ENCODE measurements at places on chromosomes 2 and 18.

DNA sequence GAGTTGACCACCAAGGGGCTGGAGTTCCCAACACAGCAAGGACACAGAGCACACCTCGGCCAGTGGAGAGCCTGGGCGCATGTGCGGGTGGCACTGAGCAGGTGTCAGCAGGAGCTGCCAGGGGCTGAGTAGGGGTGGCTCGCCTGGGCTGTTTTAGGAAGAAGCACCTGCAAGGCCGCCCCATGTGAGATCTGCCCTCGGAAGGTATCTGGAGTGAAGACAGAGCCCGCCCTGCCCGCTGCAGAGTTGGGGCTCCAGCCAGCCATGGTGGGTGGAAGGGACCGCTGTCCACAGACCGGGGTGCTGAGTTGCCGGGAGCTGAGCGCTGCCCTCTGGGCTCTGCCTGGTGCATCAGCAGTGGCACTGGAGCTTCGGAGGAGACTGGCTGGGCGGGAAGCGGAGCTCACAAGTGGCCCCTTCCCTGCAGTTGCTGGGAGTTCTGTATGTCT lies 35.2 kb downstream of the MTERF4 start:
- no peak for DNase-seq

GRCh38 chr18:8978394-8978793 lies 124.1 kb upstream of the NDUFV2 start:
- no peak for DNase-seq

- DNase-seq, result no peak
These were observed 247.3 kb downstream of the NUP35 start for GRCh38 chr2:183371545-183371944.

DNA sequence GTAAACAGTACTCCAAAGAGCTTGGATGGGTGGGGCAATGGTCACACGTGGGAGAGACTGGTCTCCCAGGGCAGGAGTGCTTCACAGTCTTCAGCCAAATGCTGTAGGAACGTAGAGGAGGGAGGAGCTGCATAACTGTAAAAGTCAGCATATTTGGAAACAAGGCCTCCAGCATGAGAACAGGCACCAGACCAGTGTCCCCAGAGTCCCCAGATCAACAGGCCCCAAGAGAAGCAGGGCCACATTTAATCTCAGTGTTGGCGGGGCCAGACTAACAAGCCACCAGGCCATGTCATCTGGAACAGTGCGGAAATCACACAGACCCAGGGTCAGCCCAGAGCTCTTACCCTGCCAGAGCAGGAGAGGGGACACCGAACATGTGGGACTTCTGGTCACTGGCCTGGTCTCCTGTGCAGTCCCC lies 63.2 kb downstream of the ADCY3 start:
- no peak for DNase-seq

DNA sequence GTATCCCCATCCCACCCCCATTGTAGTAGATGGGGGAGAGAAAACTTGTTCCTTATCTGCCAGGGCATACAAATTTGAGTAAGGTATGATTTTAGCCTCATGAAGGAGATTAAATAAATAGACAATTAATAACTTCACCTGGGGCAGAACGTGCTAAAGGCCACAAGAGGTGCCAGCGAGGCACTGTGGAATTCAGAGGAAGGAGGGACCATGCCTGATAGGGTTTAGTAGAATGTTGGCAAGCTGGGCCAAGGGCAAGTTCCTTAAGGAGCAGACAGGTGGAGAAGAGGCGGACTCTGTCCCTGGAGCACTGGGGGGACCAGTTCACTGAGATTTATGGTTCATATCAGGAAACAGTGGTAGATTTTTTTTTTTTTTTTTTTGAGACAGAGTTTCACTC lies 22.5 kb downstream of the STAMBP start:
- DNase-seq, result no peak

- no peak for DNase-seq
These were observed 74.2 kb downstream of the MBD2 start for GRCh38 chr18:54150226-54150625.

- DNase-seq, result no peak
These were observed 229.0 kb upstream of the ZNF804A start for GRCh38 chr2:184369307-184369706.

GRCh38 chr2:233413559-233414272 lies 59.4 kb downstream of the DGKD start:
- no peak for DNase-seq

- no peak for DNase-seq
These were observed 297.9 kb downstream of the RDH14 start for GRCh38 chr2:18262601-18263000.

DNA sequence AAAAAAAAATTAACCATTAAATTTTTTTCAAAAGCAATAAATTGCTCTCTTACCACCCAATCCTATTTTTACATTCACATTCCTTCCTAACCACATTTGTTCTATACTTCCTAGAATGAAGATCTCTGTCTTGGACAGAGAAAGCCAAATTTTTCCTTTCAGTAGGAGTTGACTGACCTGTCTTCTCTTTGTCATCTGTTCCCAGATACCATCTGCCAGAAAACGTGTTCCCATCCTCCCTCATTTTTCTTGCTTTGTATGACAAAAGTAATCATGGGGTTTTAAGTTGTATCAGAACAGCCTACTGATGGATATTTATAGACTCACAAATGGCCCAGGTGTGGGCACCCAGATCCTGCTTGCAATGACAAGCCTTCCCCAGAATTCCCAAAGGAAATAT lies 182.1 kb downstream of the CYP26B1 start:
- DNase-seq, result no peak

DNA sequence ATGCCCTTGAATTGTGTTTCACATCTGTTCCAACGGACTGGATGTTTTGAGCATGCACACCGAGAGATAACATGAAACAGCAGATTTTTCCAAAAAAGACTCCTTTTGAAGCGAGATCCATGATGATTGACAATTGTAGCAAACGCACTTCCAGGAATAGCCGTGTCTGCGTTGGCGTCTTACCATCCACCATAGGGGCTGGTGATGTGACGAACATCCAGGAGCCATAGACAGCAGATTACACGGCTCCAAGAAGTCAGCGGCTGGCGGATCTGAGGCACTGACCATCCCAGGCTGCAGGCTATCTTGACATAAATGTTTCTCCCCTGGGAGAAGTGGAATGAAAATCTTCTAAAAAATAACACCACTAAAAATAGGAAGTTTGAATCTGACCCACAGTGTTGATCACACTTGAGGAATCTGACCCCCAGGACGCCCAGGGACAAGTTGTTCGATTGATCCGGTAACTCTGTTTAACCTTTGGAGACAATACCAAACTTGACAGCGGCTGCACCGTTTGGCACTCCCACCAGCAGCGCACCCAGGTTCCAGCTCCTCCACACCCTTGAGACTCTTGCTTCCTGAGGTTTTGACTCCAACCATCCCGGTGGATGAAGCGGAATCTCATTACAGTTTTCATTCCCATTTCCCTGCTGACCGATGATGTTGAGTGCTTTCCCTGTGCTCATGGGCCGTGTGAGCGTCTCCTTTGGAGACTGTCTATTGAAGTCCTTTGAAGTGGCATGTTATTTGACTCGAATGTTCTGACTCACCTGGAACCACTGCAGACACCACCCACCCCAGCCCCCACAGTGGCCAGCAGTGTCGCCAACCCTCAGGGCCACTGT lies 140.0 kb upstream of the GPC1 start:
- DNase-seq, result no peak

DNA sequence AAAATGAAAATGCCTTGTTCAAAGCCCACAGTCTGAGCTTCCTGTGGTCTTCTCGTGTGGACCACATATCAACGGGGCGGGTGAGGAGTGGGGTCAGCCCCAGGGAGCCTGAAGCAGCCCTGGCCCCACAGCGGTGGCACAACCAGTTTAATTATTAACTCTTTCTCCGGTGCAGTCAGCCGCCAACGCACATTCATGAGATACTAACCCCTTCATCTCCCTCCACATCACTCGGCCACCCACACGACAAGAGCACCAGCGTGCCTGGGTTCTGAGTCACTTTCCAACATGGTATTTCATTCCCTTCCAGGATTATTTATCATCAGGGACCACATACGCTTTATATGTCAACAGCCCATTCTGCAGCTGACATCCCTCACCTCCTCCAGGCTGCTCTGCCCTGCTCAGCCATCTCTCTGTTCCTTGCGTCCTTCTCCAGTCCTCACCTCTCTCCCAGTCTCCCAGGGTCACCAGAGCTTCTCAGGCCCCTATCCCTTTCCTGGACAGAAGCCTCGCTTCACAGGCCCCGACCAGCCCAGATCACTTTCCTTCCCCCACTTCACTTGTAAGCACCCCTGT lies 48.0 kb upstream of the ID2 start:
- no peak for DNase-seq

GRCh38 chr2:48991415-48992131 lies 162.7 kb downstream of the FSHR start:
- no peak for DNase-seq

DNA sequence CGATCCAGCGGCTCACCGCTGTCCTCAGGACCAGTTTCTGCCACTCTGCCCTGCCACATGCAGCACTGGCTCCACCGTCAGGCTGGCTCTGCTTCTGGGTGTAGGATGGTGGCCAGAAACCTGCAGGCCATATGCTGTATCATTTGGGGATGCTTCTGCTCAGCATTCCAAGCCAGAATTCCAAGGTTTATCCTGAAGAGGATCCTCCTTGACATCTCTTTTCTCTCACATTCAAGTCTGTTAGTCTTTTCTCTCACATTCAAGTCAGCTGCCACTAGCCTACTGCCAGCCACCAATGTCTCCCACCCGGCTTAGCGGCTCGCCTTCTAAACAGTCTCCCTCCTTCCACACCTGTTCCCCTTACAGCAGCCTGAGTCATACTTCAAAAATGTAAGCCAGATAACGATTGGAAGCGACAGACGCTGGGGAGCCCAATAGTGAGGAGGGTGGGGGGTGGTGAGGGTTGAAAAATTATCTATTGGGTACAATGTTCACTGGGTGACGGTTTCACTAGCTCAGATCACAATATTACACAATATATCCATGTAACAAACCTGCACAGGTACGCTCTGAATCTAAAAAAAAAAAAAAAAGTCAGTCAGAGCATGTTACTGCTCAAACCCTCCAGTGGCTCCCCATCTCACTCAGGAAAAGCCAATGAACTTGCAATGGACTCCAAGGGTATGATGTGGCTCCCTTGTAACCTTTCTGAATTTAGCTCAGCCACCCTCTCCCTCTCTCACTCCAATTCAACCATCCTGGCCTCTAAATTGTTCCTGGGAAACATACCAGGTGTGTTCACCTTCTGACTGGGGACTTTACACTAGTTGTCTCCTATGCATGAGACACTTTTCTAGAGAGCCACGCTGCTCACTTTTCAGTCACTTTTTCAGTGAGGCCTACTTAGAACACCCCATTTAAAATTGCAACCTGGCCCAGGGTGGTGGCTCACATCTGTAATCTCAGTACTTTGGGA lies 38.8 kb upstream of the SP3 start:
- no peak for DNase-seq

GRCh38 chr2:178211943-178212342 lies 17.6 kb downstream of the OSBPL6 start:
- DNase-seq, result no peak

DNA sequence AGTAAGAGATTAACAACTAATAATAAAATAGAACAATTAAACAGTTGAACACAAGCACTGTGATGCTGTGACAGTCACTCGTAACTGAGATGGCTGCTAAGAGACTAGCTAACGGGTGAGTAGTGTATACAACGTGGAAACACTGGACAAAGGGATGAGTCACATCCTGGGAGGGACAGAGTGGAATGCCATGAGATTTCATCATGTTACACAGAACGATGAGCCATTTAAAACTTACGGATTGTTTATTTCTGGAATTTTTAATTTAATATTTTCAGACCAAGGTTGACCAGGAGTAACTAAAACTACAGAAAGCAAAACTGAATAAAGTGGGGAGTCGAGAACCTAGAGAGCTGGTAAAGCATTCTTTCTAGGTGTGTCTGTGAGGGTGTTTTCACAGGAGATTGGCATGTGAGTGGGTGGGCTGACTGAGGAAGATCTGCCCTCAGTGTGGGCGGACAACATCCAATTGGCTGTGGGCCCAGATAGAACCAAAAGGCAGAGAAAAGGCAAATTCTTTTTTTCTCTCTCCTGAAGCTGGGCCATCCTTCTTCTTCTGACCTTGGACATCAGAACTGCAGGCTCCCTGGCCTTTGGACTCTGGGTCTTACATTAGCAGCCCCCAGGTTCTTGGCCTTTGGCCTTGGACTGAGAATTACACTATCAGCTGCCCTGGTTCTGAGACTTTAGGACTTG lies 14.6 kb downstream of the TMSB10 start:
- DNase-seq, result no peak

- no peak for DNase-seq
These were observed 34.4 kb downstream of the PLEKHA3 start for GRCh38 chr2:178514664-178515063.

GRCh38 chr2:130353291-130354138 lies 2.3 kb upstream of the PTPN18 start:
- DNase-seq, result no peak

DNA sequence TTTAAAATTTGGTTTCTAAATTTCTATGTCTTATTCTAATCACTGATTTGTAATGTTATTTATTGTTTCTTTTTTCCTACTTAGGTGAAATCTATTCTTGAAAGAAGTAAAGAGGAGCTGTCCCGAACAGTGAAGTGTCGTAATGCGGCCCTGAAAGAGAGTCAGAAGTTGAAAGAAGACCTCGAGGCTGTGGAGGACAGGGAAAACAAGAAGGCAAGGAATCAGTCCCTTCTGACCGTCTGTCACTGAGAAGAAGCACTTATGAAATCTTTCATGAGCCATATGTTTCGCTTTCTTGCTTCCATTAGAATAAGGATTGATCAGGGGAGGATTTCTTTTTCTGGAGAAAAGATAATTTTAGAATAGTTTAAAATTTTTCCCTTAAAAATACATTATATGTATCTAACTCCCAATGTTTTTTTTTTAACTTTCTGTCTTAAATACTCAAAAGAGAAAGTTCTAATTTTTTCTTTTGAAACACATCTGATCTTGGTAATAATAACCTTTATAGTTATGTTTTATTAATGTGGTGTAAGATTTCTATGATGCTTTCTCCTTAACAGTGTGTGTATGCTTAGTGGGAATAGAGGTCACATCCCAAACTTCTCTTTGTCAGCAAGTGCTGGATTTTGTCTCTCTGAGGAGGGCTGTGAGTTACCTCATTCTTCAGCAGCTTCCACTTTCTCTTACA lies 79.0 kb downstream of the CCDC150 start:
- DNase-seq, result no peak

GRCh38 chr2:212146416-212146815 lies 392.2 kb downstream of the ERBB4 start:
- no peak for DNase-seq

DNA sequence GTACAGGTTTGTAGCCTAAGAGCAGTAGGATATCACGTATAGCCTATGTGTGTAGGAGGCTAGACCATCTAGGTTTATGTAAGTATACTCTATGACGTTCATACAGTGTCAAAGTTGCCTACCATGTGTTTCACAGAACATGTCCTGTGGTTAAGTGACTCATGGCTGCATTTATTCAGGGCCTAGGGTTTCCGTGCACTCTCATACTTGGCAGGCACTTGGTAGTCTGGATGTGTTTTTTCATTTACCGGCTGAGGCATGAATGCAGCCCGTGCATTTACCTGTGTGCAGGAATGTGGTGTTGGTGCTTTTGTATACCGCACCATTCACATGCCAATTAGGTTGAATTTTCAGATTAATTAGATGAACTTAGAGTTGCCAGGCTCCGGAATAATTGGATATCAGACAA lies 43.4 kb downstream of the MYL12B start:
- peak; percentile 24 for DNase-seq

GRCh38 chr18:63236406-63236805 lies 83.2 kb downstream of the BCL2 start:
- no peak for DNase-seq

Measured in activated T-helper 1 cell treated with Interleukin-2 at 50 U/mL for 16 hours (primary cell).